ENCODE measurements at places on chromosomes 12 and 14.

DNA sequence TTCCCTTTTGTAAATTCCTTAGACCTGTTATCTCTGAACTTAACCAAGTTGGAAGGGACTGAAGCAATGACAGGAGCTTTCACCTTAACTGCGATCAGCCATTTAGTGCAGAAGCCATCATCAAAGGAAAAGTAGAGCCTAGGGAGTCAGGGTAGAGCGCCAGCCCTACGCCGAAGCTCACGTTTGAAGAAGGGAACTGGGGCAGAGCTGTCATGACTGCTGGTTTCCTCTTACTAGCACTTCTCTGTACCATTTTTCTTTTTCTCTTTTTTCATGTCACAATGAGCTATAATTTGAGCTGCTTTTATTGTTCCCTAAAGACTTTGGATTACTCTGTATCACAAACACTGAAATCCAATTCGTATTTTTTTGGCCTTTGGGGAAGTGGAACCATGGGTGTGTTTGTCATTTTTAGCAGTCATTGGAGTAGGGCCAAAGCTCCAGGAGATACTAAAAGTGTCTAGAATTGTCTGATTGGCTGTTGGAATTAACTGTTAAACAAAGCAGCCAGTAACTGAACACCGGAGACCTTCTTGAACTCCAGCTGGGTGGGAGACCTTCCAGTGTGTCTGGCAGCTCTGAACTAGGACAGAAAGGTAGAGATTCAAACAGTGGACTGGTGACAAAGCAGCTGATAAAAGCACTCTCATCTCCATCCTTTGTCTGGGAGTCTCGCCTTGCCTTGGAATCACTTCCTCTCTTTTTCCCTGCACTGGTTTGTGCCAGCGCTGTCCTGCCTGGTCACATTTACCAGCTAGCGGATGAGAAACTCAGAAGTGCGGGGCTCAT lies 9.1 kb downstream of the MTRFR start:
- DNase-seq = no peak

DNA sequence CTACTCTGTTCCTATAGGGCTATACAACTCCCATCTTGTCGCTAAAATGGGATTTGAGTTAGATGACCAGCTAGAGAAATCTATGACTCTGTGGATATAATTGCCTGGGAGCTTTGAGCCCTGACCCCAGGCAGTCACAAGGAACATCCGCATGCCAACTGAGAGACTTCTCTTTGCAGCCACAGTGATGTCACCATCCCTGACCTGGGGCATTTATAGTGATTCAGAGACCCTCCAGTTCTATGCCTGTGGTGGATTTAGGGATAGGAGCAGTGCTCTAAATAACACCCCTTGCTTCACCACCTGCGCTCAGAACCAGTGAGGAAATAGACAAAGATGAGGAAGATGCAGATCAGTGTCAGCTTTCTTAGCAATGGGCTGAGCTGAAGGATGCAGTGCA lies 86.2 kb downstream of the RIN3 start:
- no peak for DNase-seq

- no peak for DNase-seq
Observed at GRCh38 chr14:24439257-24439656, 3.3 kb downstream of the SDR39U1 start.

- no peak for DNase-seq
Observed at GRCh38 chr14:90844321-90844720, 28.1 kb upstream of the TTC7B start.

GRCh38 chr12:19273482-19274330 lies 144.2 kb downstream of the PLEKHA5 start:
- DNase-seq = peak; percentile 98

GRCh38 chr14:34713681-34714319 lies 593 bp downstream of the CFL2 start:
- DNase-seq = no peak

- DNase-seq = no peak
Observed at GRCh38 chr14:50778721-50779483, 52.1 kb downstream of the NIN start.

GRCh38 chr14:92285311-92285710 lies 37.7 kb upstream of the SLC24A4 start:
- DNase-seq = no peak

- no peak for DNase-seq
Observed at GRCh38 chr12:30796891-30797371, 42.2 kb upstream of the CAPRIN2 start.

DNA sequence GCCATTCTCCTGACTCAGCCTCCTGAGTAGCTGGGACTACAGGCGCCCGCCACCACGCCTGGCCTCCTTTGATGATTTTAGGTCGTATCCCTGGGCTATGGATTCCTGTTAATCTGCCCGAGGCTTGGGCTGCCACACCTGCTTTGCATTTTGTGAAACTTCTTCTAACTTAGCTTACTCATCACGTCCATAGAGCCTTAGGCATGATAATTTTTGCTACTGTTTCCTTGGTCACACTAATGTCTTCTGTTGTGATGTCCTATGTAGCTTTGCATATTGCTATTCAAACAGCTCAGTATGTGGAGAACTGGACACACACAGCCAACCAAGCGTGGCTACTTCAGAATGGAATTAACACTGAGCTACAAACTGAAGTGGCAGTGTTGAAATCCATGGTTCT lies 47.5 kb upstream of the DDX11 start:
- no peak for DNase-seq

- no peak for DNase-seq
Observed at GRCh38 chr14:68450391-68451120, 342.3 kb downstream of the ZFP36L1 start.

DNA sequence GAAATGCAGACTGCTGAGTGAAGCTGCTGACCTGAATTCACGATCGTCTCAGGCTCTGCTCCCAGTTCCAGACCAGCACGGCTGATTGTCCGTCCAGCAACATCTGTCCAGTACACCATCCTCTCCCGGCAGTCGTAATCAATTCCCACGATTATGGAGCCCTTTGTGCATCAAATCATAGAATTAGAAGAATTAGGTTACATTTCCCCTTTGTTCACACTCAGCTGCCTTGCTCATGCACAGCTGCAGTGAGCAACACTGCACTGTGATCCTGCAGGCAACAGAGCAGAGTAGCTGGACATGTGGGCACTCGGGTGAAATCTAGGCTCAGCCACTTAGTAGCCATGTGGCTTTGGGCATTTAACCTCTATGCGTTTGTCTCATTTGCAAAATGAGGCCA lies 22.2 kb downstream of the RTRAF start:
- DNase-seq = no peak

- DNase-seq = no peak
Observed at GRCh38 chr14:68449561-68450181, 343.2 kb downstream of the ZFP36L1 start.

DNA sequence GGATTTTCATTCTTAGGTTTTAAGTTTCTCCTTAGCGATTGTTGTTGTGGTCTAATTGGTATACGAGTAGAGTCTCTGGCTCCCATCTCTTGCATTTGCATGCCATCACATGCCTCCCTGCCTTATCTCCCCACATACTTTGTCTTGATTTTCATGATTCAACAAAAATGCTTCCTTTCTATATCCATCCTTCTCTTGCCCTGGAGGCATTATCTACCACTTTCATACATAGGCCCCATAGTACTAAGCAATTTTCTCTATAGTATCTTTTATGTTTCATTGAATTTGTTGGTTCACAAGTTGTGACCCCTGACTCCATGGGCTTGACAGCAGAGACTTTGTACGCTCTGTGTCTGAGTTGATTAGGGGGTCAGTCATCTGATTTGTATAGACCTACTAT lies 226.1 kb downstream of the ACSS3 start:
- DNase-seq = no peak

DNA sequence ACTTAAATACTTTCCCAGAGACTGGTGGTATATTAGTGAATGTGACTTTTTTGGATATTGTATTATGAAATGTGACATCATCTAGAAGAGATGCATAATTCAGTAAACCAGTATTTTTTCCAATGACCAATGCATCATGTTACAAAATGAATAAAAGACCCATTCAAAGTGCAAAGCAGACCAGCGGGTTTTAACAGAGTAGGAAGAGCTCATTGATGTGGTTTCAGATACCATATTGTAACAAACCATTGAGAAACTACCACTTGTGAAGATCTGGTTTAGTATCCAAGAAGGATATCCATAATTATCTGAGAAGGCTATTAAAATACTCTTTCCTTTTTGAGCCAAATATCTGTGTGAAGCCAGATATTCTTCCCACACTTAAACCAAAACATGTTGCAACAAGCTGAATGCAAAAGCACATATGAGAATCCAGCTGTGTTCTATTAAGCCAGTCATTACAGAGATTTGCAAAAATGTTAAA lies 47.7 kb downstream of the MVK start:
- DNase-seq = peak; percentile 57

DNA sequence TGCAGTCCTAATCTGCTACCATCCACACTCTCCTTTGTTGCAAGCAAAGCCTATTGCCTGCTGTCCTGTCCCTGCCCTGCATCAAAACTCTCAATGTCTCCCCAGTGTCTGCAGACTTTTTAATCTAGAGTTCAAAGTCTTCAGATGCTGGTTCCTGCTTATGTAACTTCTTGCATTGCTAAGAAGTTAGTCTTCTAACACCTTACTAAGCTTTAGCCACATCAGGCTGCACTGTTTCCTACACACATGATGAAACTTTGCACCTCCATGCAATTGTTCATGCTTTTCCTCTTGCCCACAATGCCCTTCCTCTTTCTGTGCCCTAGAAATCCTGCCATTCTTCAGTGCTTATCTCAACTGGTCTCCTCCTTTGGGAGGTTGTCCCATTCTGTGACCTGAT lies 16.2 kb upstream of the DICER1 start:
- no peak for DNase-seq

DNA sequence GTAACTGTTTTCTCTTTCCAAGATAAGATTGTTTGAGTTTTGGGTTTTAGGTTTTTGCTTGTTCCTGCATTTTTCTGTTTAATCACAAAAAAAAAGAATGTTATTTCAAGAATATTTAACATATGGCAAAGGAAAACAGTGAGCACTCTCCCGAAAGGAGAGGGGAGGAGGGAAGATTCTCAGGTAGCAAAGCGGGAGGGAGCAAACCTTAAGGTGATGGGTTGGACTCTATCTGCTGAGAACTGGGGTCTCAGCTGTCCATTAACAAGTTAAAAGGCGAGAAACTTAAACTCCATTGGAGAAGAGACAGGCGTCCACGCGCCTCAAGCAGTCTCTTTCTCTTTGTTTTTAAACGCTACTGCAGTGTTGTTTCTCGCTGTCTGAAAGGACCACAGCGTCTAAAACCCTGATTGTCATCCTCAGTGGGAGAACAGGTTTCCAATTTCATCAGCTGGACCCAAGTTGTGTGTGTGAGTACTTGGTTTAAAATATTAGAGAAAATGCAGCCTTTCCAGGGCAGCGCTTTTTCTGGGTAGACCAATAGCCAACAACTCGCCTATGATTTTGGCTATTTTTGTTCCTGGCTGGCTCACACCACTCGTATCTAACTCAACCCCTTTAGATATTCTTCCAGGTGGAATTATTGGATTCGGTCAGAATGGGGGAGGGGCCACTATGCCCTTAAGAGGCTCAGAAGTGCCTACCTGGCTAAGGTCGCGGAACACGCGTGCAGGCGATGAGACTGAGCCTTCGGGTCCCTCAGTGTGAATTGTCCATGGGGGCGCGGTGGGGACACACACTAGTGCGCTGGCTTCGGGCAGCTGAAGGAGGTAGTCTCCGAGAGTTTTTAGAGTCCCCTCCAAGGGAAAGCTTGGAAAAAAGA lies 8.2 kb downstream of the SIX1 start:
- DNase-seq = no peak
